ENCODE measurements at places on chromosomes 4 and X.

DNA sequence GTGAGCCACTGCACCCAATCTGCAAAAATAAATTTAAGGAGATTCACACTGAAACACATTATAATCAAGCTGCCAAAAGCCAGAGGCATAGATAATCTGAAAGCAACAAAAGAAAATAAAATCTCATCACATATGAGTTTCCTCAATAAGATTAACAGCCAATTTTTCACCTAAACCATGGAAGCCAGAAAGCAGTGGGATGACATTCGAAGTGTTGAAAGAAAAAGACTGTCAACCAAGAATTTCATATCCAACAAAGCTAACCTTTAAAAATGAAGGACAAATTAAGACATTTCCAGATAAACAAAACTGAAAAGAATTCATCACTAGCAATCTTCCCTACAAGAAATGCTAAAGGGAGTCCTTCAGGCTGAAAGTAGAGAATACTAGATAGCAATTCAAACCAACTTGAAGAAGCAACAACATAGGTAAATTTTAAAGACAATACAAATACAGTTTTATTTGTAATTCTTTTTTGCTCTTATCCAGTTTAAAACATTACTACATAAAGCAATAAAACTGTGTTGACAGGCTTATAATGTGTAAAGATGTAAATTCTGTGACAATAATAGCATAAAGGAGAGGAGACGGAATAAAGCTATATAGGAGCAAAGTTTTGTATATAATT lies 23.1 kb upstream of the KLHL8 start:
- DNase-seq, result no peak

GRCh38 chr4:120316416-120316815 lies 249.8 kb upstream of the MAD2L1 start:
- DNase-seq, result no peak

GRCh38 chr4:797066-797465 lies 28.9 kb downstream of the CPLX1 start:
- no peak for DNase-seq

- DNase-seq, result no peak
These were observed 9.3 kb downstream of the CETN2 start for GRCh38 chrX:152821145-152821765.

DNA sequence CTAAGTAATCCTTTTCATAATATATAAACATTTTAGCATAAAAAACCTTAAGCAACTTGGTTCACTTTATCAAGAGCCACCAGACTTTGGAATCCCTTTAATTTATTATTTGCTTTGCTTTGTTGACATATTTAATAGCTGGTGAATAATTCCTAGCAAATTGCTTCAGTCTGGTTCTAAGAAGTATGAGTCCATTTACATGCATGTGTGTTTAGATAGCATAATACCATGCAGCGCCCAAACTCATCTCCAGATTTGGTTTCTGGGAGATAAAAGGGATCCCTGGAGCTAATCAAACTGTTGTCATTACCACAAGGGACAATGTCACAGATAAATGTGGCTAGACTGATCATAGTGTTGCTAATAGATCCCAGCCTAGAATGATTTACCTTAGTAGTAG lies 111.8 kb downstream of the TMEM144 start:
- DNase-seq, result no peak

DNA sequence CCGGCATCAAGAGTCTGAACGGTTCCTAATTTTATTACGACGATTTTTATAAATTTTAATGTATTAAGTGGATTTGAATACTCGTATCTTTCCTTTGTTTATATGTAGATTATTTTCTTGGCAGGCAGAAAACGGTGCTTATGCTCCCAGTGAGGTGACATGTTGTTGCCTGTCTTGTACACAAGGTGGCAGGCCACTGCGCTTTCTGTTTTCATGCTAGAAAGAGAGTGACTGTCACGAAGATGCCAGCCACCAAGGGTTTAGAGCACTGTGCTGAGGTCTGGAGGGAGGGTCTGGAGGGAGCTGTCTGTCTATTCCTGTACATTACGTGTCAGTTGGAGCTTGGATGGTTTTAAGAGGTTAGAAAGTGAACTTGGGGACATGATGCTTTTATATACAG lies 87.7 kb downstream of the SHROOM2 start:
- peak; percentile 9 for DNase-seq

DNA sequence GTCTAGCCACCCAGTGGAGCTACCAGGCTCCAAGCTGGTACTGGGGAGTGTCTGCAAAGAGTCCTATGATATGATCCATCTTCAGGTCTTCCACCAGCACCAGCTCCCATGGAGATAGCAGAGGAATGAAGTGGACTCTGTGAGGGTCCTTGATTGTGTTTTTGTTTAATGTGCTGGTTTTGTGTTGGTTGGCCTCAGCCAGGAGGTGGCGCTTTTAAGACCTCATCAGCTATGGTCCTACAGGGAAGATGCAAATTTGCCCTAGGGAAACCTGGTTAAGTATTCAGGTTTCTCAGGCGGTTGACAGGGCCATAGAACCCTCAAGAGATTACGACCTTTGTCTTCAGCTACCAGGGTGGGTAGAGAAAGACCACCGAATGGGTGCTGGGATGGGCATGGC lies 1141.1 kb downstream of the STIM2 start:
- DNase-seq, result no peak

DNA sequence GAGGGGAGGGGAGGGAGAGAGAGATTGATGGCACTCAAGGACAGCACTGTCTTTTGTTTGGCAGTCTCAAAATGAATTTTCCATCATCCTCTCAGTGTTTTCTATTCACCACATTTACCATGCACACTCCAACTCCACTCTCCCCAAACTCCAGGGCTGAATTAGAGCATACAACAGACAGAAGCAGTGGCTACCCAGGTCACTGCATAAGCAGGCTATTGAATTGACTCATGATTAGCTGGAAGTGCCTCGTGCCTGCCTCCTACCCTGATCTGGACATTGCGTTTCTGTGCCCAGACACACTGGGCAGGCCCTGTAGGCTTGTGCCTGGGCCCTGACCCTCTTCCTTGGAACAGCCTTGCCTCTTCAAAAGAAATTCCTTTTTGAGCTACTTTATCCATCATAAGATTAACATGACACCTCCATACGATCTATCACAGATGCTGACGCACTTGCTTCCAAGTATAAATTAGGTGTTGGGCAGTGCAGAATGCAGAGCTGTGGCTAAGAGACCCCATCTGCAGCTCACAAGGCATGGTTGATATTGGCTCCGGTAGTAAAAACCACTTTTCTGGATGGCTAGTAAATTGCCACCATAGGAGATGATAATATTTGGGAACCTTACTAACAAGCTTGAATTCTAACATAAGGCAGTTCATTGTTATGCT lies 752.9 kb downstream of the RPA4 start:
- no peak for DNase-seq

GRCh38 chr4:48205107-48205506 lies 64.5 kb downstream of the TEC start:
- DNase-seq, result no peak

DNA sequence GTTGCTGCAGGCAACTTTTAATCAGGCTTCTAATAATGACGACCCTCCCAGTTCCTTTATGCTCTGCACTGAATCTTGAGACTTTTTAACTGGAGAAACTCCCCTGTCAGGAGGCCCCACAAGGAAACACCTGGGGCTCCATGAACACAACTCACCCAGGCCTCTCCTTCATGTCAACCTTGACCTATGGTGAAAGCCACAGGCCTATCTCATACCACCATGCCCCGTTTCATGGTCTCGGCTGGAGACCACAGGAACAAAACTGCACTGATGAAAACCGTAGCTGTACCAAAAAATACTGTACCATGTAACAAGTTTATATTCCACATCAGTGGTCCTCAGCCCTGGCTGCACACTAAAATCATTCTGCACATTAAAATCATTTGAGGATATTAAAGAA lies 57.0 kb downstream of the ZNF827 start:
- no peak for DNase-seq

DNA sequence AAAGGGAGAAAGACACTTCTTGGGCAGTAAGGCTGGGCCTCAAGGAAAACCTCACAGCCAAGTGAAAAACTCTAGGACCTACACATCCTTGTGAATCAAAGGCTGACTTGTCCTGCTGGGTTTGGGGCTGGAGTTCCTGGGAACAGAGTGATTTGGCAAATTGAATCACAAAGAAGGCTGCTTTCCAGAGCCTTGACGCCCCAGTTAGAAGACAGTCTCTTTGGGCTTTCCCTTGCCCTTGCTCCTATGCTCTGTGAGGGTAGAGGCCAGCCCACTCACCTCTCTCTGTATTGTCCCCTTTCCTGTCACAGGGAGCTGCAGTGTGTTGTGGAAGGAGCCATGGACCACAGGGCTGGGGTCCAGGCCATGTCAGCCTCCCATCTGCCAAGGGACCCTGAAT lies 9.6 kb downstream of the AMER1 start:
- no peak for DNase-seq

DNA sequence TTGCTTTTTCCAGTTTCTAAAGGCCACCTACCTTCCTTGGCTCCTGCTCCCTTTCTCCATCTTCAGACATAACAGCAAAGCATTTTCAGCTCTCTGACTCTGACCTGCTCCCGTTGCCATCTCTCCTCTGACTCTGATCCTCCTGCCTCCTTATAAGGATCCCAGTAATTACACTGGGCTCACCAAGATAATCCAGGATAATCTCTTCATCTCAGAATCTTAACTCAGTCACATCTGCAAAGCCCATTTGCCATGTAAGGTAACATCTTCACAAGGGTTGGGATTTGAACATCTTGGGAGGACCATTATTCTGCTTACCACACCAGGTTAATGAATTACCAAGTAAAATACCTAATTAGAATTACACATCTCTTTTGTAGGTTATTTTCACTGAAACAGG lies 41.3 kb upstream of the MAGED1 start:
- DNase-seq, result no peak

DNA sequence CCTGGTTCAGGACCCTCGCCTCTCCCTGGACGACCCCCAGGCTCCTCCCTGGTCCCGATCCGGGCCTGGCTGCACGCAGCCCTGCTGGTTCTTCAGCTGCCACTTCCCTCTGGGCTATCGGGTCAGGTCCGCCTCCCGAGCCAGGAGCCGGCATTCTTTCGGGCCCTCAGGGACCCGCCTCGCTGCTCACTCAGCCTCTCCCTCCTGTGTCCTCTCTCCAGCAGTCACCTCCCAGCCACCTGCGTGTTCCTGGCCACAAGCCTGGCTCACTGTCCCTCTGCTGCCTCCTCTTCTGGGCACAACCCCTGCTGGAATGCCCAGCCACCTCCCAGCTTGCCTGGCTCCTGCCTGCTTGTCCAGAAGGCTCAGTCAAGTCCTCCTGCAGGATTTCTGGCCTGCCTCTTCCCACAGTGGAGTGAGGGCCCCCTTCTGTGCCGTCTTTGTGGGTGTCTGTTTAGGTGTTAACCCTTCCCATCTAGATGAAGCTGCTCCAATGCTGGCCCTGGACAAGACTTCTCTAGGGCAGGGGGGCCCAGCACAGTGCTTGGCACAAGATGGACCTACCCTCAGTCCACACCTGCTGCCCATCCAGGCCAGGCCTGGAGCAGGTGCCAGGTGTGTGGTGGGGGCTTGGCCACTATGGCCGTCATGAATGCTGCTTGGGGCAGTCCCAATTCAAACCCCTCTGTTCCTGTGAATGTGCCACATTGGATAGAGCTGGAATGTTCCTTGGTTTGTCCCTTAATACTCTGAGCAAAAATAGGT lies 2.2 kb downstream of the WFS1 start:
- DNase-seq, result no peak

DNA sequence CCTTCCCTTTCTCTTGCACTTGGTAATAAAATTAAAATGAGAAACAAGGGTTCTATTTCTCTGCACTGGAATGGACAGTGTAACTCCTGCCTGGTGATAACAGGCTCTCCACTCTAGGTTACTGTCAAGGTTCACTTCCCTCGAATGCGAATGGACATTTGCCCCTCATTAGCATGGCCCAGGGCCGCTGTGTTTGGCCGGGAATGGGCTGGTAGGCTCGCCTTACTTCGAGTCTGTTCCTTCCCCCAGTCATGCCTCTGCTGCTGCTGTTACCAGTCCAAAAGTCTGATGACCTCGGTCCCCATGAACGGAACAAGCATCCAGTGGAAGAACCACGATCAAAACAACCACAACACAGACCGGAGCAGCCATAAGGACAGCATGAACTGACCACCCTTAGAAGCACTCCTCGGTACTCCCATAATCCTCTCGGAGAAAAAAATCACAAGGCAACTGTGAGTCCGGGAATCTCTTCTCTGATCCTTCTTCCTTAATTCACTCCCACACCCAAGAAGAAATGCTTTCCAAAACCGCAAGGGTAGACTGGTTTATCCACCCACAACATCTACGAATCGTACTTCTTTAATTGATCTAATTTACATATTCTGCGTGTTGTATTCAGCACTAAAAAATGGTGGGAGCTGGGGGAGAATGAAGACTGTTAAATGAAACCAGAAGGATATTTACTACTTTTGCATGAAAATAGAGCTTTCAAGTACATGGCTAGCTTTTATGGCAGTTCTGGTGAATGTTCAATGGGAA lies 61.5 kb downstream of the EDNRA start:
- DNase-seq, result no peak

DNA sequence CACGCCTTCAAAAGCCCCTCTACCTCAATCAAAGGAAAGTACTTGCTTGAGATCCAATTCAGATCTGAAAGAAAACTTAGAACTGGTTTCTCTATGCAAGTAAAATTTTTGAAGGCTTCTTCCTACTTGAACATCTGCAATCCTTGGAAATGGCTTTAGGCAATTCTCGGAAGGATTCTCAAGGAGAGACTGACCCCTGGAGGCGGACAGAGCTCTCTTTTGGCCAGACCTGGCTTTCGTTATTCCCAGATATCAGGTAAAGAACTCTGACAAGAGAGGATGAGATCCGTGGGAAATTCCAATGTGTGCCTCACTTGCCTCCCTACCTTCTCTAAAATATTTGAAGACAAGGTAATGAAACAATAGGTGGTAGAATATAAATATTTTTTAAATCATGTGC lies 670.3 kb upstream of the FAM241A start:
- no peak for DNase-seq

- DNase-seq, result no peak
These were observed 59.3 kb downstream of the MAD2L1 start for GRCh38 chr4:120007191-120007871.

DNA sequence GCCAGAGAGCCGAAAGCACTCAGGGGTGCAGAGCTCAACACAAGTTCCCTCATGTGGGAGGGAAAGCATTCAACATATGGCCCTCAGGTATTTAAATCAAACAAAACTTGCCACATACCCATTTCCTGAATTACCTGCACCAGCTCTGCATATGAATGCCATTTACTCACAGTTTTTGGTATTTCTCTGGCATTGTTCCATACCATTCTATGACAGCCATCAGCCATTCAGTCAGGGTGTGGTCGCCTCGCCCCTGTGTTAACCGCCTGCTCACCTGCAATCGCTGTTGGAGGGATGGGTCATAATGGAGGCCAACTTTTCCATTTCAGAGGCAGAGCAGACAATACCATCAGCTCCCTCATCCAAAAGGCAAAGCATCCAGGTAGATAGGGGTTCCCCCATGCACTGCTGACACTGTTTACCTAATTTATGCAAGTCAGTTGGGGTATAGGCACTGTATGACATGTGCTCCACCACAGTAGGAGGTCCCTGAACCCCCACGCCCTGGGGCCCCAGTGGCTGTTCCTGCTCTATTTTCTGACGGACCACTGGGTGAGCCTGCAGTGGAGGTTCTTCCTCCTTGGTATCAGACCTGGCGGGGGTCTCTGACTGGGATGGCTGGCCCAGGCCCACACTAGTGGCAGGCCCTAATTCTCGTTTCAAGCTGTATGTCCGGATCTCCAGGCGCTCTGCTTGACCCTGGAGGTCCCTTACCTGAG lies 227.1 kb downstream of the ADGRL3 start:
- DNase-seq, result no peak

GRCh38 chr4:159237975-159238374 lies 135.1 kb downstream of the RAPGEF2 start:
- no peak for DNase-seq

- no peak for DNase-seq
These were observed 149.5 kb downstream of the PPP1R2C start for GRCh38 chrX:42628471-42628870.

GRCh38 chr4:41613386-41613785 lies 75.4 kb downstream of the LIMCH1 start:
- no peak for DNase-seq
